ENCODE measurements at places on chromosomes 16 and 17. TPM values are rescaled to one million over a fixed set of nuclear protein-coding genes. Genes with fewer than 3 reads are reported as not detected.

GRCh38 chr16:52439171-52439701 lies 107.7 kb downstream of the TOX3 start:
- no peak for DNase-seq
- H3K36me3 ChIP-seq = no peaks in the 10 kb centered on the region
- H3K4me3 ChIP-seq = no peak overlapping the region

GRCh38 chr17:194828-195602 lies 13.6 kb upstream of the DOC2B start:
- H3K4me3 ChIP-seq = no peak overlapping the region
- no peak overlapping the region for H3K27ac ChIP-seq
- no peaks in the 10 kb centered on the region for H3K4me1 ChIP-seq

- H3K4me3 ChIP-seq = no peak overlapping the region
- peak; percentile 35 for DNase-seq
- H3K27me3 ChIP-seq = no peaks in the 10 kb centered on the region
- H3K4me1 ChIP-seq = peaks cover 19% of the 10 kb centered on the region
- peak overlapping the region; percentile 69 for H3K27ac ChIP-seq
Observed at GRCh38 chr16:3998793-3999478, 117.3 kb downstream of the ADCY9 start.

DNA sequence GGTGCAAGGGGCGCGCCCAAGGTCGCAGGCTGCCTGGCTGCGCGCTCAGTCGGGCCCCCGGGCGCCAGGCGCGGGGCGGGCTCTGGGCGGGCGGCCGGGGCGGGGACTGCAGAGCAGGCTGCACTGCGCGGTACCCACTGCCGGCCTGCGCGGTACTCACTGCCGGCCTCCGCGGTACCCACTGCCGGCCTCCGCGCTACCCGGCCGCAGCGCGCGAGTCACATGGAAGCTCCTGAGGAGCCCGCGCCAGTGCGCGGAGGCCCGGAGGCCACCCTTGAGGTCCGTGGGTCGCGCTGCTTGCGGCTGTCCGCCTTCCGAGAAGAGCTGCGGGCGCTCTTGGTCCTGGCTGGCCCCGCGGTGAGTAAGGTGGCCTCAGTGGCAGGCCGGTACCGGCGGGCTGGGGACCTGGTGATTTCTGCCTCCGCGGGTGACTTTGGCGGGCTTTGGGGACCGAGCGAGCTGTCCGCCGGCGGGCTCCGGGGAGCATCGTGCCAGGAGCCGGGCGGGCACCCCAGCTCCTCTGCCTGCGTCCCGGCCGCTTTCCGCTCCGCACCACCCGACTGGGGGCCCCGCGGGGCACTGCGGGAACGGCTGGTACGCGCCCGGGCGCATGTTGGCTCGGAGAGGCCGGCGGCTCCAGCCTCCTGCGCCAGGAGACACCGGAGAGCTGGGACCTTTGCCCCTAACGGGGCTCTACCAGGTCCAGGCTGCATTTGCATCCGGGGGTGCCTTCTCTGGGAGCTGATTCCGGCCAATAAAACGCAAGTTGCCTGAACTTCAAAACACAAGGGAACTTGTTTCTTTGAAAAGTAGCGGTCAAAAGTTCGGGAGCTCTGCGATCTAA lies at the start of gene SLC47A1:
Gene SLC47A1, plus strand, starts transcription at position 137 of the 844 bp plus-strand sequence. Its CDS starts 86 bp downstream, at position 223.
- H3K27me3 ChIP-seq = peaks cover 64% of the 10 kb centered on the region
- H3K4me1 ChIP-seq = no peaks in the 10 kb centered on the region
- DNase-seq = no peak
- H3K27ac ChIP-seq = no peak within 1 kb of the TSS

GRCh38 chr17:39623356-39623950 lies 3.3 kb upstream of the PPP1R1B start:
- no peak overlapping the region for H3K27ac ChIP-seq
- H3K4me3 ChIP-seq = no peak overlapping the region
- peaks cover 3% of the 10 kb centered on the region for H3K4me1 ChIP-seq
- no peaks in the 10 kb centered on the region for H3K36me3 ChIP-seq

DNA sequence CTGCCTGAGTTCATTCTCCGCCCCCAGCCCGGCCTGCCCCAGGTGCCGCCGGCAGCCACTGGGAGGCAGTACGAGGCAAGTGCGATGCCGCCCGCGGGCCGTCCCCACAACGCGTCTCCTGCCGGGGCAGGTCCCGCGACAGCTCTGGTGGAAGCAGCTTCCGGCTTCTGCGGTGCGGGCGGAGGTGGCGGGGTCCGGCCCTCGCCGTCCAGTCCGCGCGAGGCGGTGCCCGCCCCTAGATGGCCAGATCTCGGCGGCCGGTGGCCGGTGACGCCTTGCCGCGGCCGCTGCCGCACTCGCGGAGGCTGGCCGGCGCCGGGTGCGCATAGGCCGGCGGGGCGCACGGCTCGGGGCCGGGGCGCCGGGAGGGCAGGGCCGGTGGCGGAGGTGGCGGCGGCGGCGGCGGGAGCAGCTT lies 1.8 kb downstream of the GJD3 start:
- H3K27ac ChIP-seq = no peak overlapping the region
- H3K4me1 ChIP-seq = peaks cover 4% of the 10 kb centered on the region
- DNase-seq = peak; percentile 70
- H3K36me3 ChIP-seq = no peaks in the 10 kb centered on the region
- peak overlapping the region; percentile 48 for H3K4me3 ChIP-seq

DNA sequence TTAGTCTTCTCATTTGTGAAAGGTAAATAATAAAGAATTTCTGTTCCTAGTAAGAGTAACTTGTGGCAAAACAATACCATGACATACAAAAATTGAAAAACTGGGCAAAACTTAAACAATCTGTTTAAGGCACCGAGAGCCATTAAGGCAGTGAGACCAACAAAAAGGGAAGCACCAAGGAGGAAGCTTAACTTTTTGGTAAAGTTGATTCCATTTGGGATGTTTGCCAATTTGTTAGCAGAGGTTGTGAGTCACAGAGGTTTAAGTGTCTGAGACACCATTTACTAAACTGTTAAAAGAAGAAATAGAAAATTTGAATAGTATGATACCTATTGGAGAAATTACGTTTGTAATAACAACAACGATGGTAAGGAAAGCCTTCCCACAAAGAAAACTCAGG lies 4.9 kb downstream of the SLC35G3 start:
- no peak for DNase-seq
- H3K27ac ChIP-seq = no peak overlapping the region
- no peaks in the 10 kb centered on the region for H3K36me3 ChIP-seq
- no peaks in the 10 kb centered on the region for H3K4me1 ChIP-seq
- H3K4me3 ChIP-seq = no peak overlapping the region

GRCh38 chr17:38868817-38869525 lies 887 bp upstream of the LASP1 start:
- peaks cover 20% of the 10 kb centered on the region for H3K36me3 ChIP-seq
- peak overlapping the region; percentile 90 for H3K27ac ChIP-seq
- H3K4me1 ChIP-seq = peaks cover 24% of the 10 kb centered on the region

DNA sequence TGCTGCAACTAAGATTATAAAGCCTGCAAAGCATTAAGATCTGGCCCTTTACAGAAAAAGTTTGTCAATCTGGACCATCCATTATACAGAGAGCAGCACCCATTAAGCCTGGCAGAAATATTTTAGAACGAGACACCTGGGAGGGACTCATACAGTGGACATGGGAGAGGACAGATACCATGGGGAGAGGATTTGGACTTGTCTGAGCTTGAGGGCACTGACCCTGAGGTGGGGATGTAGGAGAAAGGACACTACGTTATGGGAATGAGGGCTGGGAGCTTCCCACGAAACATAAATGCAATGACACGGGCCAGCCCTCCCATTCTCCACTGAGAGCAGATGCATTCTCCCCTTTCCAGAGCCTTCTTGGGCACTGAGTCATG lies 6.2 kb downstream of the RUSF1 start:
- H3K27me3 ChIP-seq = no peaks in the 10 kb centered on the region
- peaks cover 7% of the 10 kb centered on the region for H3K4me1 ChIP-seq
- no peak for DNase-seq

GRCh38 chr17:48123111-48123510 lies 15.5 kb downstream of the SNX11 start:
- H3K27me3 ChIP-seq = no peaks in the 10 kb centered on the region
- DNase-seq = no peak
- H3K27ac ChIP-seq = no peak overlapping the region
- H3K36me3 ChIP-seq = peaks cover 35% of the 10 kb centered on the region
- no peaks in the 10 kb centered on the region for H3K4me1 ChIP-seq

- peak overlapping the region; percentile 97 for H3K4me3 ChIP-seq
- H3K27me3 ChIP-seq = no peaks in the 10 kb centered on the region
- H3K27ac ChIP-seq = peak overlapping the region; percentile 79
- H3K4me1 ChIP-seq = peaks cover 9% of the 10 kb centered on the region
- H3K36me3 ChIP-seq = peaks cover 28% of the 10 kb centered on the region
Observed at GRCh38 chr16:88857728-88858339, 907 bp downstream of the TRAPPC2L start.

DNA sequence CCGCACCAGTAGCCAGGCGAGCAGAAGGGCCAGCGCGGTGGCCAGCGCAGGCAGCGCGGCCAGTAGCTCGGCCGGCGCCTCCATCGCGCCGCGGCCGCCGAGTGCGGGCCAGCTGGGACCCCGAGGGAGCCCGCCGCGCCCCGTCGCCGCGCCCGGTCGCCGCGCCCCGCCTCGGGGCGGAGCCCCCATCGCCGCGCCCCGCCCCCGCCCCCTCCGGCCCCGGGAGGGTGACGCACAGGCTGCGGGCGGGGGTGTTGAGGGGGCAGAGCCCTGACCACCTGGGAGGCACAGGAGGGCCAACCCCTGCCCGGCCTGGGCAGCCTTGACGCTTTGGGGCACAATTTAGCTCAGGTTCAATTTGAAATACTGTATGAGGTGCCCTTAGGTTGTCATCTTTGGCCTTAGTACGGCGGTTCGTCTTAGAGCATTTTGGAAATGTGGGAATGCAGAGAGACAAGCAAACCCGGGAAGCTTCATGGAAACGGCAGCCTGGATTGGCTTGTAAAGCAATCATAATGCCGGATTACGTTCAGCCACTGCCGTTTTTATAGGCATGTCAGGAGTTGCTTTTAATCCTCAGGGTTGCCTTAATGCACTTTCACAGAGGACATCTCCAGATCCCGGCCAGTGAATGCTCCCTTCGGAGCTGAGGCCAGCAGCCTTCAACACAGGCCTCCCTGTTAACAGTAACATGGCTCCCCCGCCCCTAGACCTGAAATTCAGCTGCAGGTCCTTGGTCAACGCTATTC lies at the start of gene MXRA7:
Gene MXRA7, minus strand, starts transcription at position 103 of the 749 bp plus-strand sequence. Its CDS starts 19 bp downstream, at position 84.
- H3K4me1 ChIP-seq = peaks cover 31% of the 10 kb centered on the region
- H3K4me3 ChIP-seq = peak within 1 kb of the TSS; percentile 58
- H3K27ac ChIP-seq = peak within 1 kb of the TSS; percentile 90
- DNase-seq = peak; percentile 61

GRCh38 chr17:20236578-20237227 lies 227.5 kb downstream of the SPECC1 start:
- no peaks in the 10 kb centered on the region for H3K27me3 ChIP-seq
- H3K4me1 ChIP-seq = no peaks in the 10 kb centered on the region
- no peak overlapping the region for H3K4me3 ChIP-seq
- peaks cover 28% of the 10 kb centered on the region for H3K36me3 ChIP-seq
- no peak for DNase-seq

GRCh38 chr16:88516601-88517061 lies 53.6 kb upstream of the ZC3H18 start:
- no peak overlapping the region for H3K4me3 ChIP-seq
- H3K27ac ChIP-seq = no peak overlapping the region
- DNase-seq = no peak

- H3K27me3 ChIP-seq = no peaks in the 10 kb centered on the region
- DNase-seq = peak; percentile 36
- no peak overlapping the region for H3K27ac ChIP-seq
- H3K4me1 ChIP-seq = no peaks in the 10 kb centered on the region
- H3K4me3 ChIP-seq = no peak overlapping the region
- no peaks in the 10 kb centered on the region for H3K36me3 ChIP-seq
Observed at GRCh38 chr16:27646806-27647205, 96.9 kb downstream of the KATNIP start.

- H3K4me1 ChIP-seq = no peaks in the 10 kb centered on the region
- DNase-seq = no peak
Observed at GRCh38 chr17:49939318-49939717, 29.7 kb upstream of the DLX4 start.

DNA sequence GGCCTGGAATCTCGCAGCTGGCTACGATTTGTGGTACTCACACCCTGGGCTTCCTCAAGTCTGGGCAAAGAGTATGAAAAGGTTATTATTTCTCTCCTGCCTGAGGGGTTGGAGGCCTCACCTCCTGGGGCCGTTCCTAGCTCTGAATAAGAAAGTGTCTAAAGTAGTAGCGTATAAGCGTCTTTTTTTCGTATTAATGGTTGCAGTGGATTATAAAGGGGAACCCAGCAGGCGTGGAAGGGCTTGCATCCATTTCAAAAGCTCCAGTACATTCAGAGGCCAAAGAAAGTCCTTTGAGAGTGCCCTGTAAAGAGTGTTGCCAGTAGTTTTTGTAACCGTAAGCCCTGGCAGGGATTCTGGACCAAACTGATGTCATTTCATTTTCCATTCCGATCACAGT lies 72.2 kb upstream of the MPHOSPH6 start:
- DNase-seq = no peak
- H3K4me3 ChIP-seq = no peak overlapping the region
- H3K4me1 ChIP-seq = no peaks in the 10 kb centered on the region
- H3K36me3 ChIP-seq = no peaks in the 10 kb centered on the region
- H3K27me3 ChIP-seq = peaks cover 6% of the 10 kb centered on the region

- DNase-seq = no peak
- H3K27ac ChIP-seq = no peak overlapping the region
- no peak overlapping the region for H3K4me3 ChIP-seq
- no peaks in the 10 kb centered on the region for H3K4me1 ChIP-seq
- no peaks in the 10 kb centered on the region for H3K36me3 ChIP-seq
Observed at GRCh38 chr16:8537691-8538342, 52.5 kb downstream of the TMEM114 start.

DNA sequence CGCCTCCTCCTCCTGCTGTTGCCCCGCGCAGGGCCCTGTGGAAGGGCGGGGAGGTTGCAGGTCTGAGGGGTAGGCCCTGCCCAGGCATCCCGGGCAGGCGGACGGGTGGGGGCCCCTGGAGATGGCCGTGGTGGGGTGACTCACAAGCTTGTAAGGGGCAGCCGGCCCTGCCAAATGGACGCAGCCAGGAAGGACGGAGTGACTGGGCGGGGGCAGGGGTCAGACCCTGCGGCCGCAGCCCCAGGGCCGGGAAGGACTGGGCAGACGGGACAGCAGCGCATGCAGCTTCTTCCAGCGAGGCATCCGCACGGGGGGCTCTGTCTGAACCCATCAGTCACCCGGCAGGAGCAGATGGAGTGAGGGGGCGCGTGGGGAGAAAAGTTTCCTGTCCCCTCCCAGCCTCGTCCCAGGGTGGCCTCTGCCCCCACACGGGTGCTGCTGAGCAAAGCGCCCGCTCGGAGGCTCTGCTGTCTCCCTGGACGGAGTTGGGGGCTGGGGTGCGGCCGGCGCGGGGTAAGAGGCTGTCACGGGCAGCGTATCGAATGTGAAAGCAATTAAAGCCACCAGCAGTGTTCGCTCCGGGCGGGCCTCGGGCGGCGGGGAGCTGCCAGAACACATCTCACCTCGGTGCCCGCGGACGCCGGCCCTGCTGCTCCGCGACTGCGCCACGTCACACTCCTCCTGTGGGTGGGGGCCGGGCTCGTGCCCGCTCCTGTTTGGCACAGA lies 5.4 kb upstream of the PRR35 start:
- DNase-seq = peak; percentile 52
- H3K36me3 ChIP-seq = peaks cover 16% of the 10 kb centered on the region
- 0 out of 2 replicates have a peak, but pooled peaks cover 3% of the 10 kb centered on the region for H3K4me1 ChIP-seq
- no peak overlapping the region for H3K27ac ChIP-seq
- H3K27me3 ChIP-seq = peaks cover 22% of the 10 kb centered on the region

Gene SP6
- under 0.01 TPM for total RNA-seq

Gene NLRC5
- total RNA-seq = 9.1 TPM

Gene LUC7L3
- total RNA-seq = 17.7 TPM

Gene TBC1D3K
- not detected for total RNA-seq

Gene NPW
- 0.18 TPM for total RNA-seq

Gene RNF227
- 1.4 TPM for total RNA-seq

Gene FAM171A2
- 3.2 TPM for total RNA-seq

Gene TAC4
- not detected for total RNA-seq

Gene KRT40
- total RNA-seq = not detected

Gene DHRS11
- total RNA-seq = 4.7 TPM
